Lung (tissue), 17 donors: ENCODE measurements at places on chromosomes 12 and 14. TPM values are rescaled to one million over a fixed set of nuclear protein-coding genes. Genes with fewer than 3 reads are reported as not detected.

The LBHD2 gene
- polyA plus RNA-seq, result 0.08 TPM

The FSCB gene
- polyA plus RNA-seq, result not detected

The TNFAIP2 gene
- 519 TPM for polyA plus RNA-seq

The RASSF8 gene
- polyA plus RNA-seq, result 9.0 TPM

The PAX9 gene
- polyA plus RNA-seq, result 1.2 TPM

- no peak for DNase-seq
These were observed 4.8 kb upstream of the SERPINA9 start for GRCh38 chr14:94480809-94481208.

GRCh38 chr12:91361864-91362263, 179.2 kb upstream of the DCN start:
- DNase-seq, result peak; percentile 87

- DNase-seq, result peak; percentile 36
These were observed 128.6 kb upstream of the FLRT2 start for GRCh38 chr14:85401384-85401783.

DNA sequence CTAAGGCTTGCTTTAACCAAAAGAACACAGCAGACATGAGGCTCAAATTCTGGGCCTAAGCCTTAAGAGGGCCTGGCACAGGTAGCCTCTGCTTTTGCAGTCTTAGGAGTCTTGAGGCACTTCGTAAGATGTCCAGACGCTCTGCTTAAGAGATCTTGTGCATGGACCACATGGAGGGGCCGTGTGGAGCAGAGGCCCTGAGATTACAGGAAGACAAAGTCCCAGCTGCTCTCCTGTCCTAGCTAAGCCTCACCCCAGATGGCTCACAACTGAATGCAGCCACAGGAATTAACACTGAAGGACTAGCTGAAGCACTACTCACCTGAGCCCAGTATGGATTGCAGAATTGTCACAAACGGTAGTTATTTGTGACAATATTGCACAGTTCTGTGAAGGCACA, 446.0 kb downstream of the PDZRN4 start:
- DNase-seq, result no peak

DNA sequence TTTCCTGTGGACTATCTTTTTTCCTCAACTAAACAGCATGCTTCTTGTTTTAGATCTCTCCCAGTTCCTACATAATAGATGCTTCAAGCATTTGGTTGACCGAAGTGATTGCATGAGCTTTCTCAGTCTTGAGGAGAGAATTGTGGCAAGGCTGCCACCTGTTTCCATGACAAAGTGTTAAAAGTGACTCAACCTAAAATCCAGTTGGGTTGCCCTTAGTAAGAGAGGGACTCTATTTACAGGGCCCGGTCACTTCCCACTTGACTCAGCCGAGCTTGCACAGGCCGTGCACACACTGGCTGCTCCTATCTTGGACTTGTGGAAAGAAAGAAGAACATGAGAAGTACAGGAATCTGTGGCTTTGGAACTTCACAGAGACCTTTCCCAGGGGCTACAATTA, 2.1 kb upstream of the B4GALNT3 start:
- DNase-seq, result no peak

- no peak for DNase-seq
These were observed 121.3 kb downstream of the SLC25A21 start for GRCh38 chr14:37051153-37051552.

DNA sequence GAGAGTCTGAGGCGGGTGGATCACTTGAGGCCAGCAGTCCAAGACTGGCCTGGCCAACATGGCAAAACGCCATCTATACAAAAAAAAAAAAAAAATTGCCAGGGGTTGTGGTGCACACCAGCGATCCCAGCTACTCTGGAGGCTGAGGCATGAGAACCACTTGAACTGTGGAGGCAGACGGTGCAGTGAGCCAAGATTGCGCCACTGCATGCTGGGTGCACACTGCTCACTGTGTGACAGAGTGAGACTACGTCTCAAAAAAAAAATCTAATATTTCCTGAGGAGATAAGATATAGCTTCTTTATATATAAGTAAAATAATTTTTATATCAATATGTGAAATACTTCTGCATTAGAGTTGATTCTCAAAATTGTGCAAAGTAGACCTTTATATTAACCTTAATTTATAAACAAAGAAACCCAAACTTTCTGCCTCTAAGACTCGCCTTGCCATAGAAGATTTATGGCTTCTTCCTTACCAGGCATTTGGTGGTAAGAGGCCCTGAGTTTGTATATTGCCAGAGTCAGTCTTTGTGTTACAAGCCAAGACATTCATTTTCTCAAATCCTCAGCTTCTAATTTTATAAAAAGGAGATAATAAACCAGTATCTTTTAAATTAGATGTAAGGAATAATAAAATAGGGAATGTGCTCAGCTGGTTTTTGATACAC, 1226.7 kb downstream of the FLRT2 start:
- no peak for DNase-seq

GRCh38 chr12:109842021-109842420, 8.8 kb upstream of the TRPV4 start:
- no peak for DNase-seq

- no peak for DNase-seq
These were observed 267.6 kb upstream of the OR4E1 start for GRCh38 chr14:21940887-21941856.

- DNase-seq, result peak; percentile 92
These were observed 83.2 kb upstream of the TBX3 start for GRCh38 chr12:114767084-114767760.

- DNase-seq, result no peak
These were observed 25.4 kb downstream of the DNAH10 start for GRCh38 chr12:123787466-123787865.

DNA sequence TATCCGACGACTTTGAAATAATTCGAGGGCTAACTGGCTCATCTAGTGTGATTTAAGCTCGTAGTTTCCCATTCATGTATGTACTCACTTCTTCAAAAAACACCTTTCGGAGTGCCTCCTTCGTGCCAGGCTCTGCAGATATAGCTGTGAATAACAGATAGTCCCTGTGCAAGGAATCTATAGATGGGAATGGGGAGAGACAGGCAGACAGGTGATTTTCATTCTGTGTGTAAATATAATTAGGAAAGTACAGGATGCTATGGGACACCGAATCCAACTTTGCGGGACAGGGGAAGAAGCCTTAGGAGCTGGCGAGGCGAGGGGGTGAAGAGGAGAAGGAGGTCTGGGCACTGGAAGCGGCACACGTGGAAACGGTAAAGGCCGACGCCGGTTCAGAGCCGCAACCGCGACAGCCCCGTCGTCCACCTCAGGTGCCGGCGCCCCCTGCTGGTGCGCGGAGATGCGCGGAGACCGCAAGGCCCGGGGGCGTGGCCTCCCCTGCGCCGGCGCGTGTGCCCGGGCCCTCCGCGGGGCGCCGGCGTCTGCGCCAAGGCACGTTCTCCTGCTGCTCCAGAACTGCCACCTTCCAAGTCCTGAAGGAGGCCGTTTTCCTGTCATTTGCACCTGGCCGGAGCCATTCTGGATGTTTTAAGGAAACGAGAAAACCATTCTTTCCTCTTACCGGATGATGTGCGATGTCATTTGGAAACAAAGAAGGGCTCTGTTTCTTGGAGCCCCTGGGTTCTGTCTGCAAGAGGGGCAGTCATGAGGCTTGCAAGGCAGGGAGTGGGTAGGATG, 18.0 kb upstream of the CACNA1C start:
- DNase-seq, result peak; percentile 86

DNA sequence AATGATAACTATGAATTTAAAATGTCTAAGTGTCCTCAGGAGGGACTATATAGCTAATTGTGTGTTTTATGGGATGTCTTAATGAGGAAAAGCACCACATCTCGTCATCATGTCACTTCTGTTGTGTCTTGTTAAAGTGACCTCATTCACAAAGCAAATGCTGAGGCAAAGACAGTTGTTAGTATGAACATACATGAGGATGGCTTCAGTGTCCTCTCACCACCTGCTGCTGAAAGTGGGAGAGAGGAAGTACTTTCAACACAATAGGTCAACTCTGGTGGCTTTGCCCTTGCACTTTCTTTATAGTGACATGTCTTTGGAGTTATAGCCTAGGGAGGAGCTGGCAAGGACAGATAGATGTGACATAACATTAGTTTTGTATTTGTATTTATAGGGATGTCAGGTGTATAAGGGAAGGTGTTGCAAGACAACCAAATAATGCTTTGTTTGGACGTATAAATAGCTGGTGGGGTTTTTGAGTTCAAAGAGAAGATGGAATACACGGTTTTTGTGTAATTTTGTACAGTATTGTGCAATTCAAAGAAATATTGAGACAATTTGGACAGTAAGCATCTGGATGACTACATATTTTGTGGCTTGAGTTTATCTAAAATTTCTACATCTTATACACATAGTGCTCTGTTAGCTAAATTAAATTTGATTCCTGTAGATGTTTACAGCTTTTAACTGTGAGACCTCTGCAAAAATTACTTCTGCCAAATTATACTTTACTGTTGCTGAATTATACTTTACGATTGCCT, 131.7 kb upstream of the ATP2B1 start:
- no peak for DNase-seq

DNA sequence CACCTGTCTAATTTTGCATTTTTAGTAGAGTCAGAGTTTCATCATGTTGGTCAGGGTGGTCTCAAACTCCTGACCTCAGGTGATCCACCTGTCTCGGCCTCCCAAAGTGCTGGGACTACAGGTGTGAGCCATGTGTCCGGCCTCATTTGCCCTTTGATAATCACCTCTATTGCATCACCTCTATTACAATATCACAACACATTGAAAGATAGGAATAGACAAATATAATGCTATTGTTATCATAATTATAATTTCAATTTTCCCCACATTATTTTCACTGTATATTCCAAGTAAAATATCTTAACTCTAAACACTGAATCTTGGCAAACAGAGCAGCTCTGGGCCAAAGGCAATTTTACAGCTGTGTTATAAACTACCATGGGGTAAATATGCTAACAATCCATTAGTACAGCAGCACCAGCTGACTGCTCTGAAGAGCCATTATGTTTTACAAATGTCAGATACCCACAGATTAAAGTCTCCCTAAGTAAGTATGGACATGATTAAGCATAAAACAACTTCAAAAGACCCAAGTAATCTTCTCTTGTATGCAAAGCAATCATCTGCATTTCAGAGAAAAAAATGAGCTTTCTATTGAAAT, 173.2 kb downstream of the MED13L start:
- DNase-seq, result peak; percentile 49

GRCh38 chr12:60317361-60317760, 721.5 kb downstream of the SLC16A7 start:
- DNase-seq, result no peak

GRCh38 chr12:72521326-72521725, 249.2 kb downstream of the TRHDE start:
- DNase-seq, result no peak

GRCh38 chr12:2537868-2538541, 256.8 kb upstream of the FKBP4 start:
- no peak for DNase-seq

DNA sequence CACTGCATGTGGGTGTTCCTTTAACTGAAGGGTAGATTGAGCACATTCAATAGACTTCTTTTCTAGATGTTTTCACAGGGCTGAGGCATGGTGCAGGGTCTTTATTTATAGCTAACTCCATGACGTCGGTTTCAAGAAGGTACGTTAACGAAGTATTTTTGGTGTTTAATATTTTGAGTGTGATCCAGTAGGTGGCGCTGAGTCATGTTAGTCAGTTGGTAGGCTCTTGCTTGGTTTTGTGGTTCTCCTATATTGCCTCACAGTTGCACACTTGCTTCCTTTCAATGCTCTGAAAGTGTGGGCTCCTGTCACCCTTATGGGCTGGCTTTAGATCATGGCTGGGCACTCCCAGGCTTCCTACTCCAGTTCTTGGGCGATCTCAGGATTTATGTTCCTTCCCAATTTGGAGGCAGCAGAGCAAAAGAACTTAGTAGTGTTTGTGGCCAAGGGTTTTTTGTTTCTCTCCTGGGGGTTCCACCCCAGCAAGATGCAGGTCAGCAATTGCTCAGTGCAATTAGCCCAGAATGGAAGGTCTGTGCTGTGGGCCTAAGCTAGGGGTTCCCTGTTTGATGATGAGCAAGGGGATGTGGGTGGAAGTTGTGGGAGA, 471.6 kb upstream of the FOXG1 start:
- no peak for DNase-seq

DNA sequence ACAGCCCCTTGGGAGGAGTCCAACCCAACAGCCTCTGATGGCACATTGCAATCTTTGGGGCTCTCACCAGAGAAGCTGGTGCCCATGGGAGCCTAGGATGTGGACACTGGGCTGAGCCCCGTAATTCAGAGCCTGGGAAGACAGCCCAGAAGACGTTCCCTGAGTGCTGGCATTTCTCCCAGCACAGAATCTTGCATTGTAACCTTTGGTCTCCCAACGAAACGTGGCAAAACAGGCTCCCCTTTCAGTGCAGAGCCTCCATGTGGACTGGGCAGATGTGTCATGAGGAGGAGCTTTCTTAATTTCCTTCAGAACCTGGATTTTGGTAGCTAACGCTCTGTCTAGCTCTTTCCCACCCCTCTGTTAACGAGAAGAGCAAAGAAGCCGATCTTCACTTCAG, 26.3 kb downstream of the BATF start:
- no peak for DNase-seq

- peak; percentile 49 for DNase-seq
These were observed 605.0 kb downstream of the FSCB start for GRCh38 chr14:43901911-43902673.

DNA sequence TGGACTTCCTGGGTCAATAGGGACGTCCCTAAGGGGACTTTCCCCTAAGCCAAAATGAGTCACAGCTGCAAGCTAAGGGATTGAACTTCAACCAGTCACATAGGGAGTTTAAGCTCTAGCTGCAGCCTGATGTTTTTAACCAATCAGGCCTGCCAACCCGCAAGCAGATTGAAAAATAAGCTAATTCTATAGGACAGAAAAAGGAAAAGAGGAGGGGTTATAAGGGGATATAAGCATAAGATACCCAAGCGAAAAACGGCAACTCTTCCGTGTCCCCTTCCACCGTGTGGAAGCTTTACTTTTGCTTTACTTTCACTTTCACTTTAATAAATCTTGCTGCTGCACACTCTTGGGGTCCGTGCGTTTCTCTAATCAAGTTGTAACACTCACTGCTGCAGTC, 24.4 kb downstream of the ATP23 start:
- no peak for DNase-seq

GRCh38 chr12:8527250-8528130, 13.2 kb downstream of the CLEC4E start:
- DNase-seq, result no peak

DNA sequence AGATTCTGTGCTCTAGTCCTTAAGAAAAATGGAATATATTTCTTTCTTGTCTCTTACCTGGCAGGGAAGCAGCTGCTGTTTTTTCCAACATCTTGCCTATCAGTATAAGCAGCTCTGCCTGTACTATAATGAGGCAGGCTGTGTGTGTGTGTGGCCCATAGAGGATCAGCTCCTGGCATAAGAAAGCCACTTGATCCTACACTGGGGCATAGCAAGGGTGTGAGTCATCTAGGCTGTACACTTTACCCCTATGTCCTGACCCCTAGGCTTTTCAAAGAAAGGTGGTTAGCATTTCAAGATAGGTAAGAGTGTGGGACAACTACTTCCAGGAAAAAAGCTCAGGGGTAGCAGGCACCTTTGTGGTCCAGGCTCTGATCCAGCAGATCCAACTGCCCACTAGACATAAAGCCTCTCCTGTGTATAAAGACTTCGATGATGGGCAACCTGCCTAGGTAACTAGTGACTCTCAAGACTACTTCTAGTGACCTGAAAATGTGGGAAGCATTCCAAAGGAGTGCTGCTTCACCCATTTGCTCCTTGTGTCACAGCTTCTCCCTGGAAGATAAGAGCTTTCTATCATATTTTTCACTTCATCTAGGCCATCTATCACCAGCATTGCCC, 4.9 kb upstream of the SENP1 start:
- no peak for DNase-seq

GRCh38 chr12:49428793-49429192, 61.5 kb downstream of the SPATS2 start:
- no peak for DNase-seq
